Gastroesophageal sphincter (tissue), 4 donors: ENCODE measurements at places on chromosomes 16 and 17.
A peak's percentile ranks its signal among the peaks of the same experiment; 100 is the strongest.

DNA sequence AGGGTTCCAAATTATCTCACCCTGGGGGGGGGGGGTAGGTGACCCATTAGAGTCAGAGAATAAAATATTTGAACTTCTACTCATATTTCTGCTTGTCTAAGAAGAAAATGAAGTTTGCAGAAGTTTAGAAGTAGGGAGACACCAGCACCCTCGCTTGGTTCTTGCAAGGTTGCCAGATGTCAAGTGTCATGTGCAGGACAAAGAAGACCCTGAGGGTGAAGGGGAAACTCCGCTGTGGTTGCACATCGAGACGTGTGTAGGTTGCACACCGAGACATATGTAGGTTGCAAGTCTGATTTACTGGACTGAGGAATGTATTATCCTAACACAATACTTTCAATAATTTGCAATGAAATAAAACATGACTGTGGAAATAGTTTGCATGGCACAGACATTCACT lies 42.4 kb upstream of the IRF8 start:
- no peak for ATAC-seq

DNA sequence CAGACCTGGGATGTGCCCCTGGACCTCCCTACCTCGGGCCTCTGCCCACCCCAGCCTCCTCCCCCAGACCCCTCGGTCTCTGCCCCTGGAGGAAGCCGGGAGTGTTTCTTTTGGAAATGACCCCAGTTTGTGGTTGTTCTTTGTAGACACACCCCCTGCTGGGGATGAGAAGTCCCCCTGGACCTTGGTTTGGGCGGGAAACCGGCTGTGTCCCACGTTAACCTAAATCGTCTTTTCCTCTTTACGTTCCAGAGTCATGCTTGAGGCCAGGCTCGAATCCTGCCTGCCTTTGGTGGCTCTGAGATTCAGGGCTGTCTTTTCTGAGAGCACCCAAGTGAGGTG lies 116.6 kb downstream of the METRNL start:
- no peak for ATAC-seq

GRCh38 chr17:39939588-39940419 lies 12.3 kb downstream of the LRRC3C start:
- ATAC-seq, result peak; percentile 48

DNA sequence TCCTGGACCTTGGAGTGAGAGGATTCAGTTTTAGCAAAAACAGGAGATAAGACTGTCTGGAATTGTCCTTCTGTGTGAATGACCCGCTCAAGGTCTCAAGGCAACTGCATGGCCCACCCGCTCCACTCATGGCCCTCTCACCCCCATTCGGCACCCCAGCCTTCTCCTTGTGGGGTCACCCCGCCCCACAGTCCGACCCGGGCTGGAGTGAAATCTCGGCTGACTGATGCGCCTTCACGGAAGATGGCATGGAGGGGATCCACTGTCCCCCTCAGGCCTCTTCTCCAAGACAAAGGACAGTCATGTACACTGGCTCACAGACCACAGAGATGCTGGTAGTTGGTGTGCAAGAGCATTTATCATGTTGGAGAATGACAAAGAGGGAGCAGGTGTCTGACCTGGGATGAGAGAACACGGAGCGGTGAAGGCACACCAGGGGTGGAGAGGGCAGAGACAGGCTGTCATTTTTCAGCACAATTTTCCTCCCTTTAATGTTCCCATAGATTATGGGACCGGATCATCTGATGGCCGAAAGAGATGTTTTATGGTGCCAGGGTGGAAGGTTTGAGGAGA lies 391.9 kb upstream of the TNRC6C start:
- no peak for ATAC-seq

DNA sequence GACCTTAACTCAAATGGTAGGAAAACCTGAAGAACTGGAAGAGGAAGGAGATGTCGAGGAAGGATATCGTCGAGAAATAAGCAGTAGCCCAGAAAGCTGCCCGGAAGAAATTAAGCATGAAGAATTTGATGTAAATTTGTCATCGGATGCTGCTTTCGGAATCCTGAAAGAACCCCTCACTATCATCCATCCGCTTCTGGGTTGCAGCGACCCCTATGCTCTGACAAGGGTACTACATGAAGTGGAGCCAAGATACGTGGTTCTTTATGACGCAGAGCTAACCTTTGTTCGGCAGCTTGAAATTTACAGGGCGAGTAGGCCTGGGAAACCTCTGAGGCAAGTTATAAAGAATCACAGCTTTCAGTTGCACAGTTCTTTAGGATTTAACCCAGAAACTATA lies 15.5 kb downstream of the ERCC4 start:
- ATAC-seq, result no peak

DNA sequence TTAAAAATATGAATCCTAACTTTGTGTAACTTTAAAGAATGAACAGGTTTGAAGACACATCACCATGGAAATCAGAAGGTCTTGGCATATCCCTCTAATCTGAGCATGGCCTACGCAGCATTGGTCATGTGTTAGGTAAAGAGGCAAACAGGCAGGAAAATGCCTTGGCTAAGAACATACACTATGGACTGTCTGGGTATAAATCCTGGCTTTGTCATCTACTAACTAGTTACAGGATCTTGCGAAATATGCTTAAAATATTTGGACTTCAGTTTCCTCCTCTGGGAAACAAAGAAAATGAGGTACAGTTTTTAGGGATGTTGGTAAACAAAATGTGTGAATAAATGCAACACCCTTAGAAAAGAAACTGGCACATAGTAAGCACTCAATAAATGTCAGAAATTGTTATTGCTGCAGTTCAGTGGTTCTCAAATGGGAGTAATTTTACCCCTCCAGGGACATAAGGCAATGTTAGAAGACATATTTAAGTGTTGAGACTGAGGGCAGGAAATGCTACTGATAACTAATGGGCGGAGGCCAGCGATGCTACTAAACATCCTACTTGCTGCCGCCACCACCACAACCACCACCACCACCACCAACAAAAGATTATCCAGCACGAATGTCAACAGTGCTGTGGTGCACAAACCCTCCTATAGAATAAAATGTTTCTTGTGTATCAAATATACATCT lies 770.8 kb upstream of the SOX9 start:
- ATAC-seq, result no peak

DNA sequence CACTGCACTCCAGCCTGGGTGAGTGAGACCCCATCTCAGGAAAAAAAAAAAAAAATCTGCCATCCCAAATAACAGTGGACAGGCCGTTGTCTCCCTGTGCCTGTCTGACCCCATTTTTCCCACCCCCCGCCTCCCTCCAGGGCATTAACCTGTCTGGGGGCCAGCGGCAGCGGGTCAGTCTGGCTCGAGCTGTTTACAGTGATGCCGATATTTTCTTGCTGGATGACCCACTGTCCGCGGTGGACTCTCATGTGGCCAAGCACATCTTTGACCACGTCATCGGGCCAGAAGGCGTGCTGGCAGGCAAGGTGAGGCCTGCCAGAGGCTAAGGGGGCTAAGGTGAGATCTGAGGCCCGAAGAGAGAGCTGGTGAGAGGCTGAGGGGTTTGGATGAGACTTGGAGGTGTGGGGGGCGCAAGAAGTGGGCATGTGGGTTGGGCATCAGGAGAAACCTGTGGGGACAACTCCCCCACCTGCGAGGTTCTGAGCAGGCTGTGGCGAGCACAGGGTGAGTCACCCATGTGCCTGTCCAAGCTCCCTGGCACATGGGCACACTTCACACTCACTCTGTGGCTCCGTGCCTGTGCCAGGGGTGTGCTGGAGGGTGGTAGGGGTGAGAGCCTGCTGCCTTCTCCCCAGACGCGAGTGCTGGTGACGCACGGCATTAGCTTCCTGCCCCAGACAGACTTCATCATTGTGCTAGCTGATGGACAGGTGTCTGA lies 34.7 kb downstream of the ANKRD40 start:
- ATAC-seq, result no peak

- no peak for ATAC-seq
Observed at GRCh38 chr16:77443357-77444146, 8.7 kb upstream of the ADAMTS18 start.

DNA sequence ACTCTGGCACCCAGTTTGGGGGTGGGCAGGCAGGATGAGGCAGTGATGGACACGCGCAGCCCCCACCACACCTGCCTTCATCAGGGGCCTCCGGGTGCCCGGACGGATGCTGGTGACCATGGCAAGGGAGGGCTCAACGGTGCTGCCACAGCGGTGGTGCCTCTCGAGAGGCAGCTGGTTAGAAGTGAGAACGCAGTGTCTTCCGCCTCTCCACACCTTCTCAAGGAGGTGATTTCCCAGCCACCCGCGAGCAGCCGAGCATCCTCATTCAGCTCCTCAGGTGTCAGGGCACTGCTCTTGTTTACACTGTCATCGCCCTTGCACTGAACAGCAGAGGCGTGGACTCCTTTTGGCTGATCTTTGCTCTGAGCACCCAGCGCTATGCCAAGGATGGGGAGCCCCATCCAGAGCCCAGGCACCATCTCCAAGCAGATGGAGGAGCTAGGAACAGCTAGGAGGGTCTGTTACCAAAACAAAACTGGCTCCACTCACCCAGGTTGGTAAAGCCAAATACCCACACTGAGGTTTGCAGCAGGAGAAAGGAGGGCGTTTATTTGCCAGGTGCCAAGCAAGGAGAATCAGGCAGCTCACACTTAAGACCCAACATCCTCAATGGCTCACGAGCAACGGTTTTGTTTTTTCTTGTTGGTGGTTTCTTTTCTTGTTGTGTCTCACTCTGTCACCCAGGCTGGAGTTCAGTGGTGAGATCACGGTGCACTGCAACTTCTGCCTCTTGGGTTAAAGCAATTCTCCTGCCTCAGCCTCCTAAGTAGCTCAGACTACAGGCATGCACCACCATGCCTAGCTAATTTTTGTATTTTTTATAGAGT lies 174.3 kb upstream of the TNRC6C start:
- no peak for ATAC-seq

DNA sequence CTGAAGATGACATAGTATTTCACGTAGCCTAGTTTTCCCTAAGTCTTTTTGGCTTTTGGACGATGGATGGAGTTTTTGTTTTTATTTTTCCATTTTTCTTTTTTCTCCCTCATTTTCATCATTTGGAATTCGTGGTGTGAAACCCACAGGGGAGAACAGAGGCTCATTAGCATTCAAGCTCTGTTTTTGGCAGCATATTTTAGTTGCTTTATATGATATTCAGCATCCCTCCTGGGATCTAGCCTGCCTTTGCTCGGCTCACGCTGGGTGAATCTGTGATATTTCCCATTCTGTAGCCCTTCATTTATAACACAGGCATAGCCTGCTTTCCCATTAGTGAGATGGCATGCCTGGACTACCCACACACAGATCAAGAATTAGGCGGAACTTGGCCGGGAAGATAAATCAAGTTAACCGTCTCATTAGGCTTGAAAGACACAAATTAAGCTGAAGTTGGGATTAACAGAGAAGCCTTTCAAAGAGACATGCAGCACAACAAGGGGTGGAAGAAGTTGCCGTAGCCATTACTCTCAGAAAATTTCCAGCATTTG lies 20.1 kb upstream of the CLEC19A start:
- ATAC-seq, result no peak

- no peak for ATAC-seq
Observed at GRCh38 chr17:66462010-66462409, 159.6 kb downstream of the PRKCA start.

DNA sequence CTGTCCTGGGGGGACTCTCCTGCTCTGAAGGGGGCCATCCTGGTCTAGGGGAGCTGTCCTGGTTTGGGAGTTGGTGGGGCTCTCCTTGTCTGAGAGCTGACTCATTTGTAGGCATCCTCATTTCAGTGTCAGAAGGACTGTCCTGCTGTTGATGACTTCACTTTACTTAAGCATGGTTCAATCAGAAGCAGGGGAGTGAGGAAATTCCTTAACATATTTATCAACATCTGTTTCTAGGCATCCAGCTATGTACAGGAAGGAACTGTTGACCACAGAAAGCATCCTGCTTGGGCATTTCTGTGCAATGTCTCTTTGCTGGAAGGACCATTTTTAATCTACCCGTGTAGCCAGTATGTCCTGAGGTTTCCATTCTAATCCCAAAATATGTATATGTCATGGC lies 502.7 kb upstream of the HSBP1 start:
- no peak for ATAC-seq

DNA sequence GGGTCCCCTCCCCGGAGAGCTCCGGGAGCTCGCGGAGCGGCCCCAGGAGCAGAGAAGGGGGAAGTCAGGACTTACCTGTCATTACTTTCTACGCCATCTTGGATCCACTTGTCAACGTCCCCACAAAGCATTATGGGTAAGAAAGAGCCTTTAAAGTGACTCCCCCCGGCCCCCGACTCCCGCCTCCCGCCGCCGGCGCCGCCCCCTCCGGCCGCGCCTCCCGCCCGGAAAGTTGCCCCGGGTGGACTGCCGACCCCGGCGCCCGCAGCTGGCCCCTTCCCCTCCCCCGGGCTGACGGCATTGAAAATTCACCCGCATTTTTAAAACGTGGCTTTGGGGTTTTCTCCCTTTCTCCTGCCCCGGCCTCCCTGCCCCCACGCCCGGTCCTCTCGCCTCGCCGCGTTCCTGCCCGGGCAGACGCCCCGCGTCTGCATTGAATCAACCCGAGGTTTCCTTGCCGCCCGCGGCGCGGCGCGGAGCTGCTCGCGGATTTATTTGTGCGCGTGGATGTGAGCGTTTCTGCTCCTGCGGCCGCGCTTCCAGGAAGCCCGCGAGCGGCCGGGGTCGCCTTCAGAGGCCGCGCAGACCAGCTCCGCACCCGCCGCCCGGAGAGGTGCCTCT lies at the start of gene HELZ:
Gene HELZ, minus strand, starts transcription at position 124 of the 621 bp plus-strand sequence. CDS start 26,392 bp downstream, outside the sequence.
- peak; percentile 80 for ATAC-seq

- ATAC-seq, result no peak
Observed at GRCh38 chr17:72510351-72511016, 389.7 kb downstream of the SOX9 start.

DNA sequence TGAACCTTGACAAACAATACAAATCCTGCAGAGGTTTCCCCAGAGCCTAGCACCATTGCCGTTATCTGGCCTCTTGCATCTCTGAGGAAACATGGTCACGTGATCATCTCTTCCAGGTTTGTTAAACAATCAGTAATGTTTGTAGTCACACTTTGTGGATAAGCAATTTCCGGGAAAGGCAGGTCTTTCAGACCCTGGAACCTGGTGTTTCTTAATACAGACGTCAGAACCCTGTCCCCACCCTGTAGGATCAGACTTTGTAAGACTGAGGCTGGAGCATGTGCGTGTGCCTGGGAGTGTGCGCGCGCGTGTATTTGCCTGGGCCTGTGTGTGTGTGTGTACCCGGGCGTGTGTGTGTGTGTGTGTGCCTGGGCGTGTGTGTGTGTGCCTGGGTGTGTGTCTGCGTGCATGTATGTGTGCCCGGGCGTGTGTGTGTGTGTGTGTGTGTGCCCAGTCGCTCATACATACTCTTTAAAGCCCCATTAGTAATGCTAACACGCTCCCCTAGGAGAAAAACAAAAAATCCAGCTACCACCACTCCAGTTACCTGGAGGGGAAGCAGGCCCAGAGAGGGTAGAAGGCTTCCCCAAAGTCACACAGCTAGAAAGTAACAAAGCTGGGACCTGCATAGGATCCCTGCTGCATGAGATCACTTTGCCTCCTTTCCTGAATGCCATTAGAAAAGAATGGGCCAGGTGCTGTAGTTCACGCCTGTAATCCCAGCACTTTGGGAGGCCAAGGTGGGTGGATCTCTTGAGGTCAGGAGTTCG lies 5.3 kb downstream of the CTNS start:
- peak; percentile 8 for ATAC-seq

GRCh38 chr17:15361151-15361550 lies 19.8 kb upstream of the TEKT3 start:
- no peak for ATAC-seq

GRCh38 chr17:31008374-31009041 lies 37.7 kb downstream of the RNF135 start:
- peak; percentile 87 for ATAC-seq
